ENCODE measurements at places on chromosomes 4 and X.

DNA sequence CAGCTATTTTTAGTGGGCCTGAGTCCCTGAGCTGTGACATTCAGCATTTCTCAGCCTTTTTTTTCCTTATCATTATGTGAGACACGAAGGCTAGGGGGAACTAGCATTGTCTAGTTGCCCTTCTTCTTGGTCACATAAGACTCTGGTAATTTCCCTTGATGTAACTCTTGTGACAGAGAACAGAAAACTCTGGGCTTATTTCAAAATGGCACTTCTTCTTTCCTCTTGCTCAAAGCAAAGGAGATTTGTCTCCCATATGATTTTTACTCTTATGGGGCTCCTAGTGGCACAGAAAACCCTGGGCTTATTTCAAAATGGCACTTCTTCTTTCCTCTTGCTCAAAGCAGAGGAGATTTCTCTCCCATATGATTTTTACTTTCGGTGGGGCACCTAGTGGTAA lies 14.7 kb downstream of the ATXN3L start:
- no peak for DNase-seq

- no peak for DNase-seq
Observed at GRCh38 chr4:145396581-145396980, 85.1 kb upstream of the SMAD1 start.

DNA sequence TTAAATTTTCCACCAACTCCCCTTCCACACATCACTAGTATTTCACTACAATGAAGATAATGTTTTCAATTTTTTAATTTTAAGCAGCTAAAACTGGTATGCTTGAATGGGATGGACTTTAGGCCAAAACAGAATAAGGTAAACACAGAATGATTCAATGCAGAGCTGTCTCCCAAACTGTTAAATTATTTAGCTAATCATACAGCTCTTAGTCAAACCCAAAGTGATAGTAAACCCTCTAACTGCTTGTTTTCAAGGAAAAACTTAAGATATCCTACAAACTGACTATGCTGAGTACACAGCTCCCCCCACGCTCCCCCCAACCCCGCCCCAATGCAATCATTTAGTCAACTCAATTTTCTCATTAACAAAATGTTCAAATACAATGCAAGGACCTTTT lies 30.2 kb downstream of the CNOT6L start:
- DNase-seq, result no peak

GRCh38 chrX:28379103-28379502 lies 208.1 kb upstream of the IL1RAPL1 start:
- peak; percentile 42 for DNase-seq

GRCh38 chrX:128408842-128409241 lies 356.6 kb upstream of the ACTRT1 start:
- no peak for DNase-seq

GRCh38 chr4:104504536-104504935 lies 9.8 kb upstream of the CXXC4 start:
- no peak for DNase-seq

GRCh38 chr4:3299122-3299975 lies 6.5 kb downstream of the RGS12 start:
- peak; percentile 49 for DNase-seq

GRCh38 chrX:12894074-12895030 lies 12.1 kb upstream of the TLR8 start:
- peak; percentile 7 for DNase-seq

DNA sequence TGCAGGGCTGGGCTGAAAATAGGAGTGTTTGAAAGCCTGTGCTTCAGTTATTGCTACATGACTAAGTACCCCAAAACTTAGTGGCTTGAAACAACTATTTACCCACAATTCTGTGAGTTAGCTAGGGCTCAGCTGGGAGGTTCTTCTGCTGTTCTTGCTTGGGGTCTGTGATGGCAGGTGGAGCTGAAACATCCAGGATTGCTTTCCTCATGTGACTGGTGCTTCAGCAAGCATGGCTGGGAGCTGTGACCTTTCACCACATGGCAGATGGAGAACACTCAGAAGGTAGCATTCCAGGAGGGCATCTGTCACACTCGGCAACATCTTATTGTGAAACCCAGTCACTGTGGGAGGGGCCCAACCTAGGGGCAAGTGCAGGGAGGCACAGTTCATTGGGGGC lies 57.0 kb upstream of the TBC1D14 start:
- no peak for DNase-seq

DNA sequence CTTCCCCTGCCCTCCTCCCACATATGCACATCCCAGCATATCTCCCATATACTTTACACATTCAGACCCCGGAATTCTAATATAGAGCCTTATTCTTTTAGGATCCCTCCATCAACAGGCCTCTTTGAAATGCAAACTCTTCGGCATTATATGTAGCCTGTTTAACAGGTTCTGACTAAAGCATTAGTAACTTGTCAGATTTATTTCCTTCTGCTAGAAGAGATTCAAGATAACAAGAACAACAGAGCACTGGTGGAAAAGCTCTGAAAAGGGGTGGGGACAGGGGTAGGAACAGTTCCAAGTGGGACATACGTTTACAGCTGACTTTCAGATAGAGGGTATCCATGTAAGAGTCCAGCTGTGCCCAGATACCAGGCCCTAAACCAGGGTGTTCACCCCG lies 31.7 kb upstream of the PRPS1 start:
- no peak for DNase-seq

DNA sequence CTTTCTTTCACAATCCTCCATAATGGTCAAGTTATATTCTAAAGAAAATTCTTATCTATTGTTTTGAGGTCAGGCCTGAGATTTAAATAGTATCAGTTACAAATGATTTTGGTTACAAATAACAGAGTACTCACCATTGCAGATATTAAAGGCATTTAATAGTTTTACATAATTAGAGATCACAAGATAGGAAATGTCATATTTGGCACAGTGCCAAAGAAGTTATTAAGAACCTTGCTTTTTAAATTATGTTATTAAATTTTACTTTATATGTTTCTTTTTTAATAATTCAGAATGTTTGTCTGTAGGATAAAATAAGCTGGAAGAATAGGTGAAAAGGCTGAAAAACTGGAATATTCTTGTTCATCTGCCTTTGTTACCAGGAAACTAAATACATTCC lies 1174.7 kb downstream of the PCDH18 start:
- DNase-seq, result no peak

GRCh38 chr4:37675587-37676290 lies 10.4 kb downstream of the RELL1 start:
- DNase-seq, result peak; percentile 76

GRCh38 chr4:138320831-138321230 lies 78.7 kb upstream of the SLC7A11 start:
- DNase-seq, result no peak

GRCh38 chr4:95272797-95273196 lies 276.0 kb downstream of the UNC5C start:
- no peak for DNase-seq

- no peak for DNase-seq
Observed at GRCh38 chr4:159549098-159549518, 446.2 kb downstream of the RAPGEF2 start.

DNA sequence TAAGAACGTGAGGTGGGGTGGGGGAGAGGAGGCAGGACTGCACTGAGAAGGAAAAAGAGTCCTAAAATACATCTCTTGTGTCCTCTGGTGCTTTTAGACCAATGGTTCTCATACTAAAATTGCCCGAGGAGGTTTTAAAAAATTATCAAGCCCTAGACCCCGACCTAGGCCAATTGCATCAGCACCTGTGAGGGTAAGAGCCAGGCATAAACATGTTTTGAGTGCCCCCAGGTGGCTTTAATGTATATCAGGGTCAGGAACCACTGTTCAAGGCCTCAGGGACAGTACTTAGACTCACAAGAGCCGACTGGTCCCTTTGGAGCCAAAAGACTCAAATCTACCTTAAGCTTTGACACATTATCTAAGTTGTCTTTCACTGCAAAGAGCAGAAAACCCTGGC lies 37.5 kb upstream of the TMEM150C start:
- no peak for DNase-seq

- DNase-seq, result no peak
Observed at GRCh38 chrX:152025656-152026440, 51.4 kb upstream of the GABRE start.

GRCh38 chr4:143347484-143348111 lies 10.9 kb downstream of the GAB1 start:
- DNase-seq, result no peak

- no peak for DNase-seq
Observed at GRCh38 chrX:136269921-136270320, 18.7 kb upstream of the MAP7D3 start.

GRCh38 chr4:3491681-3492405 lies 28.7 kb downstream of the DOK7 start:
- DNase-seq, result no peak

Measured in thyroid gland (tissue), 4 donors.